ENCODE measurements at places on chromosomes 11 and 22.

GRCh38 chr11:15119352-15119751 lies 4.6 kb downstream of the INSC start:
- no peak for DNase-seq

DNA sequence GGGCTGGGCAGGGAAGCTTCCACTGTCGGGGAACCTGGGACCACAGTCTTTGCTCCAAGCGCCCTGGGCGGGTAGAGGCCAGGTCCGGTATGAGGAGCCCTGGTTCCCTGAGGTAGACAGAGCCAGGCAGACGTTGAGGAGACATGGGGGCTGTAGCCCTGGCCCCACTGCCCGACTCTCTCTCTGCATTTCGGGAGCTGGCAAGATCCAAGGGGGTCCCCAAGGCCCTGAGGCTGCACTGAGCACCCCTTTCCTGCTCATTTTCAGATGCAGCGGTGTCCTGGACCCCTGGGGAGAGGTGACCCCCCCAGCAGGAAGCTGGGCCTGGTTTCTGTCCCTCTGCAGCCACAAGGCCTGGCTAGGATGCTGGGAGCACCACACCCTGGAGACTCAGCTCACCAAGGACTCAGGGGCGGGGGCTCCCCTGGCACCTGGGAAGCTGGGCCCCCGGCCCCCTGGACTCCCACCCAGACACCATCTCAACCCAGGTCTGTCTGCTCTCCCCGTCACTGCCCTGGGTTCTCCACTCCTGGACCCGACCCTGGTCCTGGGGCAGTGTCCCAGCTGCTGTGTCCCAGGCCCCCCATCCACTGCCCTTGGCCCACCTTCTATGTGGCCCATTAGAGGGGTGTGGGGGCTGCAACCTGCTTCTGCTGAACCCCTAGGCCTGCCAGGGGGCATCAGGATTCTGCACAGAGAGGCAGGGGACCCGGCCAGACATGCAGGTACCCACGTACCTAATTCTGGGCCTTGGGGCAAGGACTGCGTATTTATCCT lies 15.0 kb upstream of the MUC6 start:
- no peak for DNase-seq

DNA sequence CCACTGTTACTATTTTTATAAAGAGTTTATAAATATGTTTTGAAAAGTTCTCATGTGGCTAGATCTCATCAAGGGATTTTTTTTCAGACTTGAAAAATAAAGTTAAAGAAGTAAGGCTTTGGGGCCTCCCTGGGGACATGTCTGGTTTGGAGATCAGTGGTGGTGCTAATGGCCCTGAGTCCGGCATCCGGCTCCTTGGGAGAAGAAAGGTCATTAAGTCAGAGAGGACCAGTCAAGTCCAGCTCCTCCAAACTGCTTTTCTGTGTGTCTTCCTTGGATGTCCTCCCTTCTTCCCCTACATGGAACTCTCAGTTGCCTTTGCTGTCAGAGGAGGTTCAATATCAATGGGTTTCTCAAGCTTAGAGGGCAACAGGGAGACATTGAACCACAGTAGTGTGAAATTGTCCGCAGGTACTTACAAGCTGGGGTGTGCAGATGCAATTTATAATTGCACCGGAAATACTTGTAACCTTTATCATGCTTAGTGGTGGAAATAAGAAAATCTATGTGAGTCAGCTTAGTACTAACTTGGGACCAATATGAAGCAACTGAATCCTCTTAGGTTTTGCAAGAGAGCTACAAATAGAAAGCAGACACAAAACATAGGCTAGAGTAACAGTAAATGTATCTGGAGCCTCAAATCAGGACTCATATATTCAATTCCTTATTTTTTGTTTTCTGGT lies 144.3 kb downstream of the TEAD1 start:
- no peak for DNase-seq

GRCh38 chr11:91947215-91947820 lies 277.3 kb upstream of the FAT3 start:
- DNase-seq, result no peak
